ENCODE measurements at places on chromosomes 3 and 15.
A peak's percentile ranks its signal among the peaks of the same experiment; 100 is the strongest.

- DNase-seq = no peak
Measured at GRCh38 chr3:142104763-142105162, 44.6 kb downstream of the TFDP2 start.

GRCh38 chr15:41483115-41483514 lies 10.6 kb upstream of the ITPKA start:
- DNase-seq = peak; percentile 58

DNA sequence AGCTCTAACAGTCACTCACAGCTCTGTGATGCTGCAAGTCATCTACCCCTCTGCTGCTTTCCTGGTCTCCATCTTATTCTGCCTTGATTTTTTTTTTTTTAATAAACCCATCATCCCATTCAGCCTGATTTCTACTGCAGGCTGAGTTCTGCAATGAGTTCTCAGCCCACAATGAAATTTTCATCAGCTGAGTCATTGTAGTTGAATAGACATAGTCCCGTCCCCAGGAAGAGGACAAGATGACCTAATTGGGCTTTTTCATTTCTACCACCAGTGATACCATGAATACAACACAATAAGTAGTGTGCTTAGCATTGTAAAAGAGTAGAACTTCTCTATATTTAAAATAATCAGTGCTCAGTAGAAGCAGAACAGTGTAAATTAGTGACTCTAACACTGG lies 59.3 kb downstream of the C3orf85 start:
- DNase-seq = no peak

DNA sequence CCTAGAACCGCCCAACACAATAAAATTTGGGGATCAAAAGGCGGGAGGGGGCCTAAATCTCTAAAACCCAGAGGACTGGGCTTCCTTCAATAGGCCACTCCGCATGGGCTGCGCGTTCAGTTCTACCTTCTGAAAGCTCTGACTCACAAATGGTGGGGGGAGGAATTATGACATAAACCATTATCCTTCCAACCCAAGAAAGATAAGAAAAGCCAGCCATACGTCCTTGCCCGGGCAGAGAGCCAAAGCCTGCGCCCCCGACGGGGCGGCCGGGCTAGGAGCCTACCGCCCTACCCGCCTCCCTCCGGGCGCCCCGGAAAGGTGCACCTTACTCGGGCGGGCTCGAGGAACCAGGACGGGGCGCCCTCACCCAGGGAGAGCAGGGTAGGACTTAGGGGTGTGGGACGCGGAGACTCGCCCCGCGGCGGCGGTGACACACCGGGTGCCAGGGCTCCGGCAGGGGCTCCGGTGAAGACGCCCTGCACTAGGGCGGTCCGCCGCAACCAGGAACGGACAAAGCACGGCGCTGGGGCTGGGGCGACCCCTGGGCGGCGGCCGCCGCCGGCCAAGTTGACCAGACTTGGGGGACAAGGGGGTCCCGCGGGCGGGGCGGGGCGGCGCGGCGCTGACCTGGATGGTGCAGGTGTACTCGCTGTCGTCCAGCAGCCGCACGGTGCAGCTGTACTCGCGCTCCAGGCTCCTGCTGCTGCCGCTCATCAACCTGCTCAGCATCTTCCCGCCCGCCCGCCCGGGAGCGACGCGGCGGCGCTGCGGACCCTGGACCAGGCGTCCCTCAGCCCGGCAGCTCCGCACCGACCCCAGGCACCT lies 534 bp downstream of the FRMD5 start:
- peak; percentile 26 for DNase-seq

- DNase-seq = no peak
Measured at GRCh38 chr3:57752307-57752706, 3.8 kb upstream of the SLMAP start.

DNA sequence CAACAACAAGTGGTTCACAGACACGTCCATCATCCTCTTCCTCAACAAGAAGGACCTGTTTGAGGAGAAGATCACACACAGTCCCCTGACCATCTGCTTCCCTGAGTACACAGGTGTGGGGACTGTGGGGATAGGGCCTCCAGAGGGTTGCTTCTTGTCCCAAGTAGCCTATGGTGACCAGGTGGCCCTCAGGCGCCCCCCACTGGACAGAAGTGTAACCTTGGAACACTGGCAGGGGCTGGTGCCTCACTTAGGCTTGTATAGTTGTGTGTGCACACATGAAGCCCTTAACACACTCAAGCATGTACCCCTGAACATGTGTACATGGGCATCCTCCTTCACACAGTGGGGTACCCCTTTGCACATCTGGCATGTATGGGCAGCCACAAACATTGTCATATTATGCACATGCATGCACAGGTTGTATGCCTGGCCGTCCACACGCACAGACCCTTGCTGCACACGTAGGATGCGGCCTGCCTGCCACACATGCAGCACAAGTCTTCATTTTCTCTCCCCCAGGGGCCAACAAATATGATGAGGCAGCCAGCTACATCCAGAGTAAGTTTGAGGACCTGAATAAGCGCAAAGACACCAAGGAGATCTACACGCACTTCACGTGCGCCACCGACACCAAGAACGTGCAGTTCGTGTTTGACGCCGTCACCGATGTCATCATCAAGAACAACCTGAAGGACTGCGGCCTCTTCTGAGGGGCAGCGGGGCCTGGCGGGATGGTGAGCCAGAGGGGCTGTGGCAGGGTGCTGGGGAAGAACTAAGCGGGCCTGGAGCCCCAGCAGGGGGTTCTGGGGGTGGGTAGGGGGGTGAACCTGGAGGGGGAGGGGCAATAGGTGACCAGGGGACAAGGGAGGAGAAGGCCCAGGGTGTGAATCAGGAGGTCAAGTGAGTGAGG lies 11.7 kb upstream of the SEMA3B start:
- peak; percentile 54 for DNase-seq

- no peak for DNase-seq
Measured at GRCh38 chr15:66713843-66714508, 11.9 kb downstream of the SMAD6 start.

- DNase-seq = peak; percentile 56
Measured at GRCh38 chr3:183895296-183895695, 10.6 kb upstream of the PARL start.

DNA sequence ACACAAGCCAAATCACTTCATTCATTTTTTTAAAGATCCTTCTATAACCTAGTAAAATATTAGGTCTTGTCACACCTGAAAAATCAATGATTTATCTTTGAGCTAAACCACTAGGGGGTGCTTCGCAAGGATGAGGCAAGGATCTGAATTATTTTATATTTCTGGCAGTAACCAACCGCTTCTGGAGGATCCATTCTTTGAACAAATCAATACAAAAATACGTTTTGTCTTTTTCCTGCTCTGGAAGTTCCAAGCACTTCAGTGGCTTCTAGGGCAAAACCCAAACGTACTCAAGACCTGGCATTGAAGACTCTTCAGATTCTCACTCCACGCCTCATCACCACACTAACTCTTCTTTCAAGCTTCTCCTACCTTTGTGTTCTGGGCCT lies 486 bp downstream of the LSG1 start:
- DNase-seq = peak; percentile 49

- peak; percentile 19 for DNase-seq
Measured at GRCh38 chr3:4988983-4989834, 10.0 kb downstream of the BHLHE40 start.

GRCh38 chr3:194137506-194138474 lies 1.8 kb downstream of the HES1 start:
- peak; percentile 51 for DNase-seq

DNA sequence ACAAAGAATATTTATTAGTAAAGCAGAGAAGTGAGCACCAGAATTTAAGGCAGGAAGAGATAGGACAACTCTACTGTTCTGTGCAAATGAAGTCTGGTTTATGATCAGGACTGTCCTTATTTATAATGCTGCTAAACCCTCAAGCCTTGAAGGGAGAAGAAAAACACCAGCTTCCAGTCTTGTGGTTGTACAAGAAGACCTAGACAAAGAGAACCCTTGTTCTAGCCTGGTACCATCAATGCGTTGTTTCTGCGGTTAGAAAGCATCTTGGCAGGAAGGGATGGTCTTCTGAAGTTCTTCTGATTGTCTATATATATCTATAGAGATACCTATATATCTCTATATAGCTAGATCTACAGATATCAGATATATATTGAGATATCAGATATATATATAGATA lies 33.8 kb downstream of the PDCD10 start:
- no peak for DNase-seq

- DNase-seq = no peak
Measured at GRCh38 chr3:61547625-61548024, 13.7 kb upstream of the PTPRG start.

- no peak for DNase-seq
Measured at GRCh38 chr15:49801796-49802195, 180.9 kb downstream of the DTWD1 start.

- DNase-seq = no peak
Measured at GRCh38 chr3:43762451-43762850, 71.7 kb downstream of the ABHD5 start.

DNA sequence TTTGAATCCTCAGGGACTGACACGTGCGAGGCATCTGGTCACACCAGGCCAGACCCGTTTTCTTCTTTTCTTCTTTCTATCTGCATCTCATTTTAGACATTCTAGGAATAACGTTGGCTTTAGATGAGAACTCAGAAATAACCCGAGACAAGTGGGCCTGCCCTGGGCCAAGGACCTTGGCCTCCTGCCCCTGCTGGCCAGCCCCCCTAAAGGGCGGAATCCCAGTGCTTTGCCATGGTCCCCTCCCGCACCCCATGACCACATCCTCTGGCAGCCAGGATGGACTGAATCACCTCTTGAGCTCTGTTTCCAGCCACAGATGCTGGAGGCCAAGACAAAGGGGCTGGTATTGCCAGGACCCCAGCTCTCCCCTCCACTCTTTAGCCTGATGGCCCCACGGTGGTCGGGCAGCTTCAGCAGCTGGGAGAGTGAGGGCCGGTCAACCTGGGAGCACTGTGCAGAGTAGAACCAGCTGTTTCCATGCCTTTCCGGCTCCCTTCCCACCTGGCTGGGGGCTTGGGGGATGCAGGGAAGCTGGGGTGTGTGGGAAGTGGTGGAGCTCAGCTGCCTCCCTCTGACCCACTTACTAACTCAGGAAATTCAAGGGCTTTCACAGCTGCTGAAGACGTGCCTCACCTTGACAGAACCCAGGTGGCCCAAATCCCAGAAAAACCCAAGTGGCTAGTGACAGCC lies 190.9 kb downstream of the FAM43A start:
- no peak for DNase-seq

- DNase-seq = no peak
Measured at GRCh38 chr3:127012091-127012490, 29.2 kb downstream of the PLXNA1 start.

DNA sequence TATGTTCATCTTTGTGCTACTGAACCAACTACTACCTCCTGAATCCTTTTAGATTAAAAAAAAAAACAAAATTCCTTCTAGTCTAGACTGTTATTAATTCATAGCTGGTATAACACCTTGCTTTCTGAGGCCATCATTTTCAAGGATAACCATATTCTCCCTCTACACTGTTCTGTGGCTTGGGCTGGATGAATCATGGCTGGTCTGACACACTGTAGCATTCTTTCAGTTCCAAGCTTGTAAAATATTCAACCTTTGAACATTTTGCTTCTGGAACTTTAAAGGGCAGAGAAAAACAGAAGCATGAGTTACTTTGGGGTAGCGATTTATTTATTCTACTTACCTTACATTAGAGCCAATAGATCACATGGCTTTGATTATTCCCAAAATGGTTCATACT lies 7.6 kb downstream of the HSPBAP1 start:
- no peak for DNase-seq

GRCh38 chr3:127712881-127713771 lies 40.4 kb downstream of the ABTB1 start:
- no peak for DNase-seq

GRCh38 chr3:79878708-79879107 lies 110.9 kb upstream of the ROBO1 start:
- DNase-seq = no peak

GRCh38 chr15:77021088-77021481 lies 26.2 kb downstream of the PSTPIP1 start:
- no peak for DNase-seq

GRCh38 chr15:77414789-77415442 lies 5.0 kb downstream of the PEAK1 start:
- DNase-seq = no peak

DNA sequence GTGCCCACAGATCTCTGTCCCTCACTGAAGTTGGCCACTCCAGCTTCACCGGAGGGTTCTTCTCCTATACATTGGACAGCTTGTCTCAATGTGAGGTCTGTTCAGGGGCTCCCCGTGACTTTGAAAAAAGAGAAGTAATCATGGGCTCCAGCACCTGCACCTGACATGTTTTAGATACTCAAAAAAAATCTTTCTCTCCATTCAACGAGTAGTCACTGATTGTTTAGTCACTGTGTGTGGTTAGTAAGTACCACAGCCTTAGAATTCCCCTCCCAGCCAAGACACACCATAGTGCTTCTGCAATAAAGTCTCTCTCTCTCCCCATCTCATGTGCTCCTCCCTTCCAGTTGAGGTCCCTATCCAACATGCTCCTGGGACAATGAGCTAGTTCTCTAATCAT lies 18.6 kb downstream of the CCR9 start:
- DNase-seq = no peak

DNA sequence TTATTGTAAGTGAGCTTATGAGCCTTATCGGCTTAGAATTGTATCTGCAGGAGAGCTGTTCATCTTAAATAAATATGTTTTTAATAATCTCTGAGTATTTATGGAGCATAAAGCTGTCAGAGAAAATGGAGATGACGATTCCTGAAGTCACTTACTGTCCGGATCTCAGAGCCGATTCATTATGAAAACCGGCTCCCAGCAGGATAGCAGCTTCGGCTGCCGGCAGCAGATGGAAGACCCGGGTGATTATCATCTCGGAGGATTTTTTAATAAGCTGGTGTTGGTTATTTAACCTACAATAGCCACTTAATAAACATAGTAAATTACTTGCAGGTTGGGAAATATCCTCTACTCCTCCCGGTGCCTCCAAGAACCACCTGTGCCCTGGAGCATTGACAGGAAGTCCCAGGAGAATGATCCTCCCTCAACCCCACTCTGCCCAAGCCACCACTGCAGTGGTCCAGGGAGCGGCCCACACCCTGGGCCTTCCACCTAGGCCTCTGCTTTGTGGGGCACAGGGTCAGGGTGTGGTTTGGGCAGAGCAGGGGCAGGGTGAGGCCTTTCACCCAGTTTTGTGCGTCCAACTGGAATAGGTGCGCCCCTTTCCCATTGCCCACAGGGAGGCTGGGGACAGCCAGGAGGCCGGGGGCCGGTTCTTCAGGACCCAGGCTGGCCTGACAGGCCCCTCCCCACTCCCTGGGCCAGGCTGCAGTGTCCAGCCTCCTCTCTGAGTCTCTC lies 42.2 kb upstream of the PRR23E start:
- DNase-seq = no peak

GRCh38 chr3:20040548-20041196 lies 426 bp downstream of the KAT2B start:
- peak; percentile 82 for DNase-seq

DNA sequence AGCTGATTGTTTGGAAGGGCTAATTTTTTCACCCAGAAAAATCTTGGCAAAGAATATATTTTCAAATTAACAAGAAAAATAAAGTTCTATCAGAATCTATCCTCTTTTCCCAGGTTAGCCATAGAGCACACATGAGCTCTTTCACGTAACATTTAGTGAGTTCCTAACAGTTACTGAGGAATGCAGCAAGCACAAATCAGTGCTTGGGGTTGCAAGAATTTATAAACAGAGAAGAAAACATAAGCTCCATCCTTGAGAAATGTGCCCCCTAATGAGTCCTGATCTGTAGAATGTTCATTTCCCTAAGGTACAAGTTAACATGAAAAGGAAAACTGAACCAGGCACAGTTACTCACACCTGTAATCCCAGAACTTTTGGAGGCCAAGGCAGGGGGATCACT lies 13.9 kb downstream of the EOGT start:
- no peak for DNase-seq
